GM12865 (cell line): ENCODE measurements at places on chromosomes 2 and 18.

GRCh38 chr2:46361920-46362666, 64.9 kb downstream of the EPAS1 start:
- no peak for DNase-seq

DNA sequence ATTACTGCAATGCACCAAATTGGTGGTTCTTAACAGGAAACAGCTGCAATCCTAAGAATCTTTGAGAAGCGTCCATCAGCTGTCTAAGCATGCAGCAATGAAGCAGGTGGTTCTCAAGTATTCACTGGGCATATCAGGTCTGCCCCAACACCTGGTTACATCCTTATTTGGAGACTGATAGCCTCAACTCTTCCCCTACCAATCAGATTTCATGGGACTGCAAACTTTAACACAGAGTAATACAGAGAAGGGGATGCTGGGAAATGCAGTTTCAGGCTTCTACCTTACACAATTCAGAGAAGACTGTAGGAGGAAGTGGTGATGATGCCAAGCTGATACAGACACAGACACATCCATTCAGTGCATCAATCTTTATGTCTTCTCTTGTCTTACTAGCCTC, 240.5 kb downstream of the BCL2 start:
- peak; percentile 73 for DNase-seq

DNA sequence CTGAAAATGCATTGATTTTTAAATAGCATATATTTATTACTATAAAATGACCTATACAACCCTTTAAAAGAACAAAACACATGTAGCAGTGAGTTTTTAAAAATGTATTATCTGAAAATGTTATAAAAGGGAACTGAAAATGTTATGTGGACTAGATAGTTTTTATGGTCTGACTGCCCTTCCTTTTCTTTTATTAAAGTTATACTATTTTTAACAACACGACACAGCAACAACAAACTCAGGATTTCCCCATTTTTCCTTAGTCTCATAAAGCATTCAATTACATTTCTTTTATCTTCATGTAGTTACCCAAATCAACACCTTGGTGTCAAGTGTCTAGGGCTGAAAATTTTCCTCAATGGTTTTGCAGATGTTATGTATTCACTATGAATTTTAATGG, 132.8 kb upstream of the TMEFF2 start:
- DNase-seq = no peak

- no peak for DNase-seq
Measured at GRCh38 chr2:1990151-1990589, 245.9 kb upstream of the PXDN start.

GRCh38 chr18:8705961-8706790, 820 bp downstream of the MTCL1 start:
- DNase-seq = no peak

DNA sequence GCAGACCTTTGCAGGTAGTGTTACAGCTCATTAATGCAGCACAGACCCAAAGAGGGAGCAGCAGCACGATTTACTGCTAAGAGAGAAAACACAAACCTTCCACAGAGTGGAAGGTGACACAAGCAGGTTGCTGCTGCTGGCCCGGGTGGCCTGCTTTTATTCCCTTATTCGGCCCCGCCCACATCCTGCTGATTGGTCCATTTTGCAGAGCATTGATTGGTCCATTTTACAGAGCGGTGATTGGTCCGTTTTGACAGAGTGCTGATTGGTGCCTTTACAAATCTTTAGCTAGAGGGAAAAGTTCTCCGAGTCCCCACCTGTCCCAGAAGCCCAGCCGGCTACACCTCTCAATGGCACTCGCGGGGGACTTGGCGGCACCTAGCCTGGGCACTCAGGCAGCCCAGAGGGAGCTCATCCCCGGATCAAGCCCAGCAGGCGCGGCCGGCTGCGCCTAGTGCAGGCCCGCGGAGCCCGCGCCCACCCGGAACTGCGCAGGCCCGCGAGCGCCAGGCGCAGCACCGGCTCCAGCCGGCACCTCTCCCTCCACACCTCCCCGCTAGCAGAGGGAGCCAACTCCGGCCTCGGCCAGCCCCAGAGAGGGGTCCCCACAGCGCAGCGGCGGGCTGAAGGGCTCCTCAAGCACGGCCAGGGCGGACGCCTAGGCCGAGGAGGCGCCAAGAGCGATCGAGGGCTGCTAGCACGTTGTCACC, 825.6 kb upstream of the HS6ST1 start:
- DNase-seq = no peak

GRCh38 chr2:26318950-26319349, 27.0 kb upstream of the SELENOI start:
- no peak for DNase-seq

- DNase-seq = no peak
Measured at GRCh38 chr2:200369886-200370285, 63.4 kb downstream of the SPATS2L start.

- no peak for DNase-seq
Measured at GRCh38 chr2:65901756-65902155, 469.4 kb upstream of the SPRED2 start.

DNA sequence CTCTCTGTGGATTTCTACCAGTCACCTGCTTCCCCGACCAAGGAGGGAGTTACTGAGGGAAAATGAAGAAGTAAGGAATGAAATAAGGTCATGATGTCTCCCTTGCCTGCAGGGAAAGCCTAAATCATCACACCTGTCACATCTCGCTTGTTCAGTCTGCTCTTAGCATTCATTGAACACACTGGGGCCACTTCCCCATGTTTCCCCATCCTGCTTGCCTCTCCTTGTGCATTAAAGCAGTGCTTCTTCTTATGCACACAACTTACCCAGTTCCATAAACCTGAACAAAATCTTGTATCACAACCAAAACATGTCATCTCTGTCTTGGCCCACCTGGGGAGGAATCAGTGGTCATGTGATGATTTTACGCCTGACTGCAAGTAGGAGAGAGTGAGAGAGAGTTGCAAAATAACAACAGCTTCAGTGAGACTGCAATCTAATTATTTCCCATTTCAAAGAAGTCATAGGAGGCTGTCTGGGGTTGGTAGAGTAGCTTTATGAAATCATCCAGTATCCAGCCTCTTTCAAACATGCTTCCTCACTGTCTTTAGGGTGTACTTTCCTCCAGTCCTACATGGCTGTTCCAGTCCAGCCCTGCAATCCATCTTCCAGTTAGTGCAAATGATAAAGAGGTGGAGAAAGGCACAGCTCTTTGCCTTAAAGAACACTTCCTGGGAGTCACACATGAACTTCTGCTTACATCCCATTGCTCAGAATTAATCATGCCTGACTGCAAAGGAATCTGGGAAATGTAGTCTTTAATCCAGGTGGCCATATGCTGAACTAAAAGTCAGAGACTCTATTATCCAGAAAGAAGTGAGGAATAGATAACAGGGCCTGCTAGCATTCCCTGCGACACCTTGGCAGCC, 220.1 kb downstream of the HAUS1 start:
- peak; percentile 21 for DNase-seq

DNA sequence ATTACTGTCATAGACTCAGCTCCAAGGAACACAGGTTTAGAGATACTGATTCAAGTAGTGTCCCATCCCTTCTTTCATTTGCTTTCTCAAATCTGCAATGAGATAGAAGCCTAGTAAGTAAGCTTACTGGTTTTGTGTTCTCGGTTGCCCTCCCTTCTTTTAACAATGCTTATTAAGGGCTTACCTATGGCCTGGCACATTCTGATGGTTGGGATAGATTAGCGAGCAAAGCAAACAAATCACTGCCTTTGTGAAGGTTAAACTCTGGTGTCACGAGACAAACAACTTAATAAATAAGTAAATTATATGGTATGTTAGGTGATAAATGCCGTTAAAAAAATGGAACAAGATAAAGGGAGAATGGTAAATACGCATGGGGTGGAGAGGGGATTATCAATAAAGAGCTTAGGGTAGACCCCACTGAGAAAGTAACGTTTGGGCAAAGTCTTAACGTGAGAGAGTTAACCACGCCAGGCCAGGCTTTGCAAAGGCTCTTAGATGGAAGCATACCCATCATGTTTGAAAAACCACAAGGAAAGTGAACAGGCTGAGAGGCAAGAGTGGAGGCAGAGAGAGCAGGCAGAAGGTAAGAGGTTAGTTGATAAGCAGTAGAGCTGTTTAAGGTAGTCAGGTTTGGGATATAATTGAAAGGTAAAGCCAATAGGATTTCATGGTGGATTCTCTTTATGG, 31.0 kb downstream of the EIF2AK3 start:
- no peak for DNase-seq

DNA sequence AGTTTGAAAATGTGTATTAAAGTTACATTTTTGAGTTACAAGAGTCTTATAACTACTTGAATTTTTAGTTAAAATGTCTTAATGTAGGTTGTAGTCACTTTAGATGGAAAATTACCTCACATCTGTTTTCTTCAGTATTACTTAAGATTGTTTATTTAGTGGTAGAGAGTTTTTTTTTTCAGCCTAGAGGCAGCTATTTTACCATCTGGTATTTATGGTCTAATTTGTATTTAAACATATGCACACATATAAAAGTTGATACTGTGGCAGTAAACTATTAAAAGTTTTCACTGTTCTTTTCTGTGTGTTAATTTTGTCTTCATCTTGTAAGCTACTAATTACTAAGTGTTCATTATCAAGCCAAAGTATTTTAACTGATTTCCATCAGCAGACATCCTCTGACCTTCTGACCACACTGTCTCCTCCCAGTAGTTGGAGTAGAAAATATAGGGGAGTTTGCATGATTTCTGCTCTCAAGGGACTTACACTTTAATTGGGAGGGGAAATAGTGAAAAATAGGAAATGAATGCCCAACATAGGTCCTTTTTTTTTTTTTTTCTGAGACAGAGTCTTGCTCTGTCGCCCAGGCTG, 4.3 kb downstream of the PMAIP1 start:
- DNase-seq = peak; percentile 30

GRCh38 chr2:62142054-62142453, 53.9 kb upstream of the B3GNT2 start:
- peak; percentile 82 for DNase-seq
